Cerebellar cortex (tissue), 1 donor: ENCODE measurements at places on chromosomes 1 and 21.

GRCh38 chr1:22652881-22653316 lies at the start of gene C1QB:
Gene C1QB (plus strand): TSS chr1:22653236. CDS start chr1:22659463, 6,227 bp downstream.
- DNase-seq: no peak

- DNase-seq: no peak
Measured at GRCh38 chr1:178168536-178168935, 74.6 kb downstream of the RASAL2 start.

GRCh38 chr1:183546427-183546826 lies 43.8 kb downstream of the NCF2 start:
- DNase-seq: no peak

DNA sequence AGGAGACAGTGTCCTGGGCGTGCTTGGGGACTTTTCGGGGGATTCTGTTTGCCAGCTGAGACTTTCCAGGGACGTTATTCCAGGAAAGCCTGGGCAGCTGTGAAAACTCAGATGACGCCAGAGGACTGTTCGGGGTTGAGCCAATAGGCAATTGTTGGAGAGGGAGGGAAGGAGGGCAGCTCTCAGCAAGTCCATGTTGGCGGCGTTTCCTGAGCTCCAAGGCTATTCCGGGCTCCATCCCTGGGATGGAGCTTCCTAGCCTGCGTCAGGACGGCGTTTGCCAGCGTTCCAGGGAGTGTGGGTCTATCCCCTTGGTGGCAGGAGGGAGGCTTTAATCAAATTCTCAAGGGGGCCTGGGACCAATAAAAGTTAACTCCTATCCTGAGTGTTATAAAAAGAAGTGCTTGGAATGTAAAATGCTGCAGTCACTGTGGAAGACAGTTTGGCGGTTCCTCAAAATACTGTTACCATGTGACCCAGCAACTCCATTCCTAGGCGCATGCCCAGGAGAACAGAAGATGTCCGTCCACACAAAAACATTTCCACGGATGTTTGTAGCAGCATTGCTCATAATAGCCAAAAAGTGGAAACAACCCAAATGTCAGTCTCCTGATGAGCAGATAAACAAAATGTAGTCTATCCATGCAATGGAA lies 15.2 kb downstream of the SLC27A3 start:
- DNase-seq: peak; percentile 90

- DNase-seq: no peak
Measured at GRCh38 chr1:65497256-65497830, 76.9 kb downstream of the LEPR start.

DNA sequence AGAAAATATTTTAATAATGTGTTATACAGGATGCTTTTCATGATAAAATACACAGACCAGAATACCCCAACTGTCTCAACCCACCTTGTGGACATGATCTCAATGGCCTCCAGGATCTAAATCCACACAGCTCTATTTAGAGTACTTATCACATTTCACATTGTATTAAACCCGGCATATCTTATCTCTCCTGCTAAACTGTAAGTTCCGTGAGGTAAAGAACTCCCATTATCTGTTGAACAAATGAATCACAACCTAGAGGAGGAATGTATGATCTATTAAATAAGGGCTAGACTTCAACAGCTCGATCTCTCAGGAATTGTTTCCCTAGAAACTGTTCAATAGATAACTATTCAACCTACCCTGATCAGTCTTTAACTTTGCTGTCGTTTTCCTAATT lies 6.9 kb downstream of the ETV3 start:
- no peak for DNase-seq

DNA sequence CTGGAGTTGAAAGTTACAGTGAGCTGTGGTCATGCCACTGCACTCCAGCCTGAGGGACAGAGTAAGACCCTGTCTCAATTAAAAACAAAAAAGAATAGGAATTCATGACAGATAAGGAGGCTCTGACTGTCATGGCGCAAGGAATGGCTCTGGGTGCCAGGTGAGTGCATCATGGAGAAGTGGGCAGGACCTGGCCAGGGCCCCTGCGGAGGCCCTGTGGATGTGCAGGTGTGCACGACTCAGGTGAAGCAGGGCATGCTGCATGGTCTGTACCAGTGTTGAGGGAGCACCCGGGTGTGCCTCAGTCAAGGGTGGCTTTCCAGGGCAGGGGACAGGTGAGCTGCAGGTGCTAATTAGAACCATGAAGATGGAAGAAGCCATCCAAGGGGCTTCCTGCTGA lies 14.0 kb downstream of the SLC1A7 start:
- no peak for DNase-seq

- DNase-seq: no peak
Measured at GRCh38 chr1:20291645-20292084, 990 bp downstream of the VWA5B1 start.
